Left ventricle myocardium superior (tissue), 1 donor: ENCODE measurements at places on chromosomes 1 and 21.

DNA sequence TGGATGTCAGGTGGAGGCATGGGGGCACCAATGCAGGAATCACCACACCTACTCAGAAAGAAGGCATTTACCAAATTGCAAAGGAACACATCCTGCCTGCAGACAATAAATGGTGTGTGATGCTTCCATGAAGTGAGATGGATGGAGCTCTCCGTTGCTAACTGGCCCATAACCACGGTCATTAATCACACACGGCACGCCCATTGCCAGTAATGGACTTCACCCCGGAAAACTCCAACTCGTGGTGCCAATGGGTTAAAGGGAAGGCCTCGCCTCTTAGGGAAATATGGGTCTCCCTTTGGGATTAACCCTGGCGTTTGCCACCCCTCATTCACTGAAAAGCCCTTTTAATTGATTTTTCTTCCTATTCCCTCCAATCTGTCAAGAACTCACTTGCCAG, 443.1 kb upstream of the DAB1 start:
- no peak for DNase-seq

- no peak for DNase-seq
These were observed 32.3 kb downstream of the SLC9A1 start for GRCh38 chr1:27122652-27123051.

GRCh38 chr1:39488793-39489566, 2.5 kb upstream of the BMP8A start:
- DNase-seq: no peak

DNA sequence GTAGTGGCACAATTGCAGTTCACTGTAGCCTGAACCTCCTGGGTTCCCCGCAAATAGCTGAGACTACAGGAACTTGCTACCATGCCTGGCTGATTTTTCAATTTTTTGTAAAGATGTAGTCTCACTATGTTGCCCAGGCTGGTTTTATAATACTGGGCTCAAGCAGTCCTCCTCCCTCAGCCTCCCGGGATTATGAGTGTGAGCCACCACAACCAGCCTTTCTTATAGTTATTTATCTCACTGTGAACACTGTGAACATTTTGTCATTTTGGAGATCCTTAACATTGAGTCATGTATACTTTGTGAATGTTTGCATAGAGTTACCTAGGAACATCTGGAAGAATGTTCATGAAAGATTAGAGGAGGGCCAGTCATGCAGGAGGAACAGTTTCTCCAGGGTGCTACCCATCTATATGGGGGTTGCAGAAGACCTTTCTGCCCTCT, 127.1 kb upstream of the CACYBP start:
- DNase-seq: no peak

DNA sequence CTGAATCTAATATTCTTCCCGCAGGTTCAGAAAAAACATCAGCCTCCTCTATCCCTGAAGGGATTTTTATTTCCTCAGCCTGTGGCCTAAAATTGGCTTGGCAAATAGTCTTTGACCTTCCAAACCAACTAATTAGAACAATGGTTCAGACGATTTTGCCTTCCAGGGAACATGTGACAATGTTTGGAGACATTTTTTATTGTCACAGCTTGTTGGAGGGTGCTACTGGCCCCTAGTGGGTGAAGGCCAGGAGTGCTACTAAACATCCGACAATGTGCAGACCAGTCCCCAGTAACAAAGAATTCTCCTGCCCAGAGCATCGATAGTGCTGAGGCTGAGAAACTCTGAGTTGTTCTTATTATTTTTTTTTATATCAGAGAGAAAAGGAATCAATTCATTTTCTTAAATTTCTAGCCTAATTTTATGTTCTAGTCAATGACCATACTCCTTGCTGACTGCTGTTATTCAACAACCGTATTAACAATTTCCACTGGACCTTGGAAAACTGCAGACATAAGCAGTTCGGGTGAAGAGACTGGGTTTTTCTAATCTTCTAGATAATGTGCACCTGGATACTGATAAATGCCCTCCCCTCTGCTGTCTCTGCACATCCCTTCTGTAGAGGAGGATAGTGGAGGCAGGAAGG, 280.7 kb downstream of the LMX1A start:
- no peak for DNase-seq

DNA sequence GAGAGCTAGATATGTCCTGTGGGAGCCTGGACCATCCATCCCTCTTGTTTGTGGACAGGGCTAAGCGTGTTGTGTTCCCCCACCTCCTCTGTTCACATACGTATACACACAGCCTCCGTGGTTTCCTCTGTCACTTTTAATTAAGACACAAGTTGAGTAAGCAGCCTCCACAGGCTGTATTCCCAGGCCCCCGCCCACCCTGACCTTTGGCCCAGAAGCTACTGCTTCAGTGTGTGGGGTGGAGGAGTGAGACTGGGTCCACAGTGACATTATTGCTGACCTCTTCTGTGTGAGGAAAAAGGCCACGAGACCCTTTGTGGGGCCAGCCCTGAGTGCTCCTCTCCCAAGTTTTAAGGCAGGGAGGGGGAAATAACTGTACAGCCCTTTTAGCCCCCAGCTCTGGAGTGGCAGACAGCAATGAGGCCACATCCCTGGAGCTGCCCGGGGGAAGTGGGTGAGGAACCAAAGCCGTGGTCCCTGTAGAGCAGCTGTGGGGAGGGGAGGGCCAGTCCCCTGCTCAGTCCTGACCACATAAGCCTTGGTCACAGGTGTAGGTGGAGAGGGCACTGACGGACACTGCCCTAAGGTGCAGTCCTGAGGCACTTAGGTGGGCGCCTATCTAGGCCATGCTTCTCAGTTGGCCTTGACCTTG, 4.4 kb downstream of the ELOVL1 start:
- DNase-seq: no peak

DNA sequence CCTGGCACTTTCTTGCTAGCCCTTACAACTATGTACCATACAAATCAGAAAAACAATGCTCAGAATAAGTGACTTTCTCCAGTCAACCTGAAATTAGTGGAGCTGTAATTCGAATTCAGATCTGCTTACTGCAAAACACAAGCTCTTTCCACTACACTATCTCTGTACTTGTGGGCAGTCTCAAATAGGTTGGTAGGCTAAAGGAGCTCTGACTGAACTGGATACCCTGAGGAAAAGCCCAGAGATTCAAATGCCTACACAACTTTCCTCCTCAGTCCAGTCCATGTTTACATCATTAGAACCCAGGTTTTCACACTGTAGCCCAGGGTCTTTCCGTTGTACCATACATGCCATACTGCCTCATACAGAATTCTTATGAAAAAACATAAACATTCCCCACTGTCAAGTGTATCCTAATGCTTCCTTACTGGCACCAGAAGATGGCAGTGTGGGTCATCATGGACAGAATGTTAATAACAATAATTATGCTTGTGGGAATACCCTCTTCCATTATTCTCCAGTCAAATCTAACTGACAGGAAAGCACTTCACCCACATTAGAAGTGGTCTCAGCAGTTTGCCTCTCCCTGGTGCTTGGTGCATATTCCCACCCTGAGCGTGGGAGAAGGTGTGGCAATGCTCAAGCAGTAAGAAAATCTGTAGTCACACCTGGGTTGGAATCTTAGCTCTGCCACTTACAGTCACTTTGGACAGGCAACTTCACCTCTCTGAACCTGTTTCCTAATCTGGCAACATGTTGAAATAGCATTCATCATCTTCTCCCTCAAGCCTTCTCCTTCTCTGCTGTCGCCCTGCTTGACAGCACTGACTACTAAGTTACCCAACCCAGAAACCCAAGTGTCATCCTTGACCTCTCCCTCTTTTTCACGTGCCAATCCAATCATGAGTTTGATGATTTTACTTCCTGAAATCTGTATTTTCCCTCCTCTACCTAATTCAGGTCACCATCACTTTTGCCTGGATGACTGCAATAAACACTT, 14.4 kb upstream of the ZFYVE9 start:
- no peak for DNase-seq

DNA sequence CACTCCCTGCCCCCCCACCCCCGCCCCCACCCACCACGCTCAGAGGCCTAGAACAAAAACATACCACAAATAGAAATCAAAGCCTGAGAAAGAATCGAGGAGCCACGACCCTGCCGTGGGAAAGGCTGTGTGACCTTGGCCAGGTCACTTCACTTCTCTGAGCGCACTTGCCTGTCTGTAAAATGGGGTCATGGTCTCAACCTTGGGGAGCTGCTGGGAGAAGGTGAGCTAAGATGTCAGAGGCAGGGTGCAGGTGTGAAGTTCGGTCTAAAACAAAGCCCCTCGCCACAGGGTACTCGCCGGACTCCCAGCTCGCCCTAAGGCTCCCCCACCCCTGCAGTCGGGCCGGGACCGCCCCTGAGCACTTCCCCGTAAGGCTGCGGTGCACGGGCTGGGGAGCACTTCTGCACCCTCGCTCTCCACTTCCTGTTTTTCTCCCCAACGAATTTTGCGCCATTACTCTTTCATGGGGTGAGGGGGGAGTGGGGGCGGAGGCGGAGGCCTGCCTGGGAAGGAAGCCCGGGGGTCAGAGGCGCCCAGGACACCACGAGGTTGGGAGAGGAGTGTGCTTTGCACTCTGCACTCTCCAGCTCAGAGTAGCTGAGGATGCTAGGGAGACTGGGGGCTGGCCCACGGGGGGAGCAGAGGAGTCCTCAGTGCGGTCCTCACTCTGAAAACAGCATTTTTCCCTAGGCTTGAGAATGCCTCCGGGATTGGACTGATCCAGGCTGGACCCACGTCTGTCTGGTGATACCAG, 21.9 kb upstream of the PIK3CD start:
- peak; percentile 69 for DNase-seq

GRCh38 chr1:108601708-108602410, 42.0 kb downstream of the EEIG2 start:
- no peak for DNase-seq

DNA sequence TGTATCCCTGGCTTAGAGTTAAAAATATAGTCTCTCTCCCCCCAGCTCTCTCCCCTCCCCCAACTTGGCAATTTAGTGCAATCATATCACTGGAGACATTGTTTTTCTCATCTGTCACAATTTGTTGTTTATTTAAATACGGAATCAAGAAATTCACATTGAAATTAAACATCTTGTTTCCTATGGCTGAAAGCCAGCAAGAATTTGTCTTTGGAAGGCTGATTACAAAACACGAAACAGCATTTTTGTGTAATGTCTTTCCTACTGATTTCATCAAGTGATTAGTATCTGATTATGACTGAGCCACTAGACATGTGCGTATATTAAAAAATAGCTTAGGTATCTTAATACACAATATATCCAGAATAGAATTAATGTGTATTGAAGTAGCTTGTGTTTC, 119.7 kb downstream of the LYPLAL1 start:
- DNase-seq: no peak
